Memory B cell (primary cell): ENCODE measurements at places on chromosomes 3 and 15.

DNA sequence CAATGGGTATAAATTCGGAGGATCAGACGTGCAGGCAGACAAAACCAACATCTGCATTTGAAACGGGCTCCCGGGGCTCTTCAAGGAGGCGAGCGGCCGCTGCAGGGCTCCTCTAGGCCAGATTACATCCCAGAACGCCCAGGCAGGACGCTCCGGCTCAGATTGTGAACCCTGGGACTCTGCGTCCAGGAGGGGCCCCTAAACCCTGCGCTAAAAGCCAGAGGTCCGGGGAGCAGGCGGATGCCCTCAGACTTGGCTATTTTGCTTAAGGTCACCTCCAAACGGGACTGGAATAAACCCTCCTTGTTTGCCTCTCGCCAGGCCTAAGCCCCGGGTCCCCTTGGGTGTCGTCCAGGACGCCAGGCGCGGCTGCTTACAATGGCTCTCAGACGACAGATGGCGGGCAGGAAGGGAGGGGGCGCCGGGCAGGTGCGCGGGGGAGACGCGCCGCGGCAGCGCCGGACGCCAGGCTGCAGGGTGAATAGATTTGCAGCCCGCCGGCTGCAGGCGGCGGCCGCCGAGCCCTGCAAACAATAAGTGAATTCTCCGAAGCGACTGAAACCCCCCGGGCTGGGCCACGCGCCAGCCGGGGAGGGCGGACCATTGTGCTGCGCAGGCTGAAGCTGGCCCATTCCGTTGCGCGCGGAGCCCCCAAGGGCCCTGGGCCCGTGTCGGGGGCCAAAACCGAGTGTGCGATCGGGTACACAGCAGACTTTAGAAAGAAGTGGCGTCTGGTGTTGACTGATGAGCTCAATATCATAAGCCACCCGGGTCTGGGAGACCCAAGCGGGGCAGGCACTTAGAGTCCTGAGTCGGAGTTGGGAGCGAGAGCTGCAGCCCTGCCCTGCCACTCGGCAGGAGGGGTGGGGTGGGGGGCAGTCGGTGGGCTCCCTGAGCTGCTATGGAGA is 32.3 kb upstream of the AMOTL2 start:
- DNase-seq = no peak

GRCh38 chr3:96182756-96183155 is 631.6 kb upstream of the EPHA6 start:
- no peak for DNase-seq

DNA sequence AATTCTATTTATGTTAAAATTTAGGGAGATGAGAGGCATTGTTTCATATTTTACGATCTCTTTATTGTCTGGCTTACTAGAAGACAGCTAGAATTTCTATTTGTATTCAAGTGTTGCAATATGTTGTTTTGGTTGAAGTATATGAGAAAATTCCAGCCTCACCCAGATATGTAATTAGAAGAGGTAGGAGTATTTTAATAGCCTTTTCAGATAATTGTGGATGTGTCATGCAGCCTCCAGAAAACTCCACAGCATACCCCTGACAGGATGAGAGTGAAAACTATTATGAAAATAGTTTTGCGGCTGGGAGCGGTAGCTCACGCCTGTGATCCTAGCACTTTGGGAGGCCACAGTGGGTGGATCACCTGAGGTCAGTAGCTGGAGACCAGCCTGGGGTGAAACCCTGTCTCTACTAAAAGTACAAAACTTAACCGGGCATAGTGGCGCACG is 21.5 kb upstream of the USP3 start:
- DNase-seq = no peak

DNA sequence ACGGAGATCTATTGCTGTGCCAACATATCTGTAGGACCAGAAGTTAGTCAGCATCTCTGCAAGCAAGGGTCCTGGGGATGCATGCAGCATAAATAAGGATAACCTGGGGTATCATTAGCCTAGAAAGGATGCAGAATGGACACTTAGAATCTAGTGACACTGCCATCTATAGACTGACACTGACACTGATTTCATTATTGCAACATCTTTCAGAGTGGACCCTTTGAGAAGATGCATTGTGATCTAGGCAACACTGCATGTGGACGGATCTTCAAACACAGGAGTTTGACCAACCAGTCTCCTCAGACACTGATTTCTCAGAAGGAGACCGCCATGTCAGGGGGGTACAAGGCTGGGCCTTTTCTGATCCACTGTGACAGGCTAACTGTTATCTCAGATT is 52.4 kb downstream of the SCN10A start:
- no peak for DNase-seq

DNA sequence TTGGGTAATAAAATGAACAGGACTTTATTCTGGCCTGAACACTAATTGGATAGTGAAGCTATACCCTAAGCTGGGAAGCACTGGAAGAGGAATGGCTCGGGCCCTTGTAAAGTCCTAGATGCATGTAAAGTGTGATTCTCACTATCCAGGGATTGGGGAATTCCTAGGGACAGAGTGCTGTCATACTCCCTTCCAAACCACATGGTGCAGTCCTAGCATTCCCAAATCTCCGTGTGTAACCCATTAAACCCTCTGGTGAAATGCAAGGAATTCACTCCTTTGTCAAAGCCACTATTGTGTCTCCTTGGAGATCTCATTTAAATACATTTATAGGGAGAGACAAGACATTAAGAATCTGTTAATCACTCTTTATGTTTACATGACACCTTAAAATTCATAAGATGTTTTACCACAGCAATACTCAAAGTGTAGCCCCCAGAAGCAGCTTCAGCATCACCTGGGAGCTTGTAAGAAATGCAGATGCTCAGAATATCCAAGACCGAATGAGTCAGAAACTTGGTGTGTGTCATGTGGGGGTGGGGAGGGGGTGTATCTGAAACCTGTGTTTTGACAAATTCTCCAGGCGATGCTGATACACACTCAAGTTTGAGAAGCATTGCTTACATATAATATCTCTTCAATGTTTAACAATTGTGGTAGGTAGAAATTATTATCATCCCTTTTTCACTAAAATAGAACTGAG is 121.8 kb upstream of the NPHP3 start:
- DNase-seq = no peak

DNA sequence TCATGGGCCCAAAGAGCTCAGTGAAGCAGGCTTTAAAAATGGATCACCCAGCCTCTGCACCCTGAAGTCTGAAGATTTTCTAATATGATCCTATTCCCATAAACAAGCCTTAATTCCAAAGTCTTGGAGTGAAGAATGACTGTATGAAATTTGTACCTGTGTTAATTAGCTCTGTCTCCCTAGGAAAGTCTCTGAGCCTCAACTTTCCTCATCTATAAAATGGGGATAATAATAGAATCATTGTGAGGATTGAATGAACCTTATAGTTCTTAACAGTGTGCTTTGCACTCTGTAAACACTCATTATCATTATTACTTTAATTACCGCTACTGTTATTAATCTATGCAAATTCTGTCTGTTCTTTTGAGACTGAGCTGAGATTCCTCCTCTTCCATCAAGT is 61.9 kb downstream of the CDAN1 start:
- no peak for DNase-seq

GRCh38 chr15:20645956-20646355 is 104.4 kb upstream of the GOLGA6L6 start:
- DNase-seq = no peak

DNA sequence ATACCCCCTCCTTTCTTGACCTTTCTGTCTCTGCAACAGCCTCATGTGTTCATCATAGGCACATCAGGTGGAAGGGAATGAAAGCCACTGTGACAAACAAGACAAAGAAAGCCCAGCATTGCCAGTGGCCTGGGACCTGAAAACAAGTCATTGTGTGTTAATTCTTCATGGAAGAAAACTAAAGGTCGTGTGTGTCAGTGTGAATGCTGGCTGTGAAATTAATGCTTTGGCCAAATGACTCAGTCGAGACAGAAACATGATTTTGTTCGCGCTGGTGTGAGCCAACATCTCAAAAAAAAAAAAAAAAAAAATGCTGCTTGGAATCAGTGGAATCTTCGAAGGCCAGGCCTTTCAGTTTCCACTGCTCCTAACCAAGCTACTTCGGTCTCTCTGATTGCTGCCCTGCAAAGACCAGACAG is 386.5 kb upstream of the PROK2 start:
- DNase-seq = no peak

- DNase-seq = no peak
These were observed 9.2 kb upstream of the LIMD1 start for GRCh38 chr3:45585371-45585770.
